Iris pigment epithelial cell (primary cell): ENCODE measurements at places on chromosomes 2 and 18.

GRCh38 chr18:62723666-62724281 is 8.4 kb downstream of the PHLPP1 start:
- no peak for DNase-seq

GRCh38 chr18:49001111-49001510 is 50.3 kb upstream of the SMAD7 start:
- DNase-seq: no peak

- no peak for DNase-seq
These were observed 7.7 kb downstream of the TSHZ1 start for GRCh38 chr18:75218065-75218923.

GRCh38 chr2:44542520-44542919 is 180.8 kb downstream of the CAMKMT start:
- DNase-seq: no peak

- DNase-seq: no peak
These were observed 26.2 kb downstream of the CERS6 start for GRCh38 chr2:168482269-168482668.

DNA sequence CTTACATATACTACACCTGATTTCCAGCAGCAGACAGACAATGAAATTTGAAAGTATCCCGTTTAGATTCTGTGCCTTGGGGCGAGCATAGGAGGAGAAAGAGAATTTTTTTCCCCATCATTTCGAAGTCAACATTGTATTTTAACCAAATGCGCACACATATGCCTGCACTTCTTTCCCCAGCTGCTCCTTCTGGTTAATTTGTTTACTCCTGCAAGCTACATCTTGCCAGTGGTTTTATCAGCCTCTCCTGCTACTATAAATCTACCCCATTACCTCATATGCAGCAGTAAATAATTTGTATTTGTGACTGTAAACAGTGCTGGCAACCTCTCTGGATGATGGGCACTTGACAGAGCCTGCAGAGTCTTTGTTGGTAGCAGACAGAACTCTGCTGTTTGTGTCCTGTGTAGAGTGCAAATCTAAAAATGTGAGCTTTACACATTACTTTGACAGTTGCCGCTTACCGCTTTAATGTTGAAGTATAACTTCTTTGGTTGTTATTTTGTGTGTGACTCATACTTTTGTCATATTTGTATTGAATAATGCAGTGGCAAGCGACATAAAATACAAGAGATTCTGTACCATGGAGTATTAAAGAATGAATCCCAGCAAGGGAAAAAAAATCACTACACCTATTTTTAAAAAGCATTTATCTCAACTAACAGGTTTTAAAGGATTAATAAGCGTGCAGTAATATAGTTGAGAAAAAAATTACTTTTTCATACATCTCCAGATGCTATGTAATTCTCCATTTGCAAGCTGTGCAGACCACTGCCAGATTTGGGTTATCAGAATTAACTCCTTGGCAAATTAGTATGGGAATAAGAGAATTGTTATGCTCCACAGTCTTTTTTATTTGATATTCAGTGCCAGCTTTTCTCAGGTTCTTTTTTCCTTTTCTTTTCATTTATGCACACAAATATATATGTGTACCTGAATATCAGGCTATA is 536.8 kb downstream of the XIRP2 start:
- no peak for DNase-seq

DNA sequence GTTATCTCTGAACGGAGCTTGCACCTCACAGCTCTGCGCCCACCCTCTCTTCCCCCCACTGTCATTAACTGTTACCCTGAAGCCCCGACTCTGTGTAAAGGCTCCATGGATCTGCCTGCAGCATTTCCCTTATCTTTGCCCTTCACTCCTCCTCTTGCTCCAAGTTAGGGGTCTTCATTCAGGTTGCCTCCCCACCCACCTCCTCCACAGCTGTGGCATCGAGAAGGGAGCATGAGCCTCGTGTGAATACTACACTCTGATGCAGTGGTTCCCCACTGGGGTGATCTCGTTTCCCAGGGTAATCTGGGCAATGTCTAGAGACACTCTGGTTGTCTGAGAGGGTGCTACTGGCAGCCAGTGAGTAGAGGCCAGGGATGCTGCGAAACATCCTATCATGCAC is 51.4 kb downstream of the REEP1 start:
- no peak for DNase-seq

GRCh38 chr2:108594982-108595464 is 60.8 kb downstream of the LIMS1 start:
- peak; percentile 92 for DNase-seq

GRCh38 chr2:407630-408029 is 119.7 kb upstream of the ALKAL2 start:
- no peak for DNase-seq

DNA sequence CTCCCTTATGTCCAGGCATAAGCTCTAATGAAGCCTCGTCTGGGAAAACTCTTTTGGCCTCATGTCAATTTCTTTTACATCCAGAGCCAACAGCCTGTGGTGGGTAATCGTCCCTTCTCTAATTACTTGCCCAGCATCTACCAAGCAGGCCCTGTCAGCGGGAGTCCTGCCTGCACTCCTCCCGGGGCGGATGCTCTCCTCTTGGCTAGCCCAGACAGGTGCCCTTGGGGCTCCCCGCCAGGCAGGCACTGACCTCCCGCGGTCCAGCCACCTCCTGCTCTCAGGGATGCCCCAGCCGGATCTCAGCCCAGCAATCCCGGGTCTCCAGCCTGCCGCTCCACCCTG is 74.2 kb downstream of the NCAPH start:
- DNase-seq: no peak

GRCh38 chr2:29066997-29067605 is 7.2 kb downstream of the PCARE start:
- DNase-seq: peak; percentile 17

DNA sequence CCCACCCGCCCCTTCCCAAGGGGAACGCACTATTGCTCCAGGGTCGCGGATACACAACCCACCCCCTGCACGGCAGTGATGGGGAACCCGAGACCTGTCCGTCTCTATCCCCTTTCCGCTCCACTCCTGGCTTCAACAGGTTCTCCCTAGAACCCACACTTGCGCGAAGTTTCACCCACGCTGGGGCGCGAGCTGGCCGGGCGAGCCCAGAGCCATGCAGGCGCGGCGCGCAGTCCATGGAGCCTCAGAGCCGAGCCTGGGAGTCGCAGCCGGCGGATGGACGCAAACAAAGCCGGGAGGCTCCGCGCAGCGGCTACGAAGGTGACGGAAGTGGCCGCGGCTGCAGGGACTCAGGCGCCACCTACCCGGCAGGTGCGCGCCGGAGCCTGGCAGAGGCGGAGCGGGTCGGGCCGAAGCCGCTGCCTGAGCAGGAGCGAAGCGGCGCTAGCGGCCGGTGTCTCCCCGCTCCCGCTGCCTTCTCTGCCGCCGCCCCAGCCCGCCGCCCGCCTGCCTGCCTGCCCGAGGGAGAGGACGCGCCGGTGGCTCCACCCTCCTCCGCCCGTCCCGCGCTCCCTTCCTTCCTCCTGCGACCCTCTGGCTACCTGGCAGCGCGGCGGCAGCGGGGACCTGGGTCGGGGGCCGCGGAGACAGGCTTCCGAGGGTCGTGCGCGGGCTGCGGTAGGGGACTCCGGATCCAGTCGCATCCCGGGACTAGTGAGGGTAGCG is 14.0 kb downstream of the ALPG start:
- DNase-seq: peak; percentile 22

GRCh38 chr18:34767601-34768027 is 57.5 kb downstream of the DTNA start:
- peak; percentile 91 for DNase-seq

- no peak for DNase-seq
These were observed 719.4 kb downstream of the SOCS6 start for GRCh38 chr18:71008257-71008656.

- no peak for DNase-seq
These were observed 657.2 kb downstream of the IRS1 start for GRCh38 chr2:226142463-226142862.

DNA sequence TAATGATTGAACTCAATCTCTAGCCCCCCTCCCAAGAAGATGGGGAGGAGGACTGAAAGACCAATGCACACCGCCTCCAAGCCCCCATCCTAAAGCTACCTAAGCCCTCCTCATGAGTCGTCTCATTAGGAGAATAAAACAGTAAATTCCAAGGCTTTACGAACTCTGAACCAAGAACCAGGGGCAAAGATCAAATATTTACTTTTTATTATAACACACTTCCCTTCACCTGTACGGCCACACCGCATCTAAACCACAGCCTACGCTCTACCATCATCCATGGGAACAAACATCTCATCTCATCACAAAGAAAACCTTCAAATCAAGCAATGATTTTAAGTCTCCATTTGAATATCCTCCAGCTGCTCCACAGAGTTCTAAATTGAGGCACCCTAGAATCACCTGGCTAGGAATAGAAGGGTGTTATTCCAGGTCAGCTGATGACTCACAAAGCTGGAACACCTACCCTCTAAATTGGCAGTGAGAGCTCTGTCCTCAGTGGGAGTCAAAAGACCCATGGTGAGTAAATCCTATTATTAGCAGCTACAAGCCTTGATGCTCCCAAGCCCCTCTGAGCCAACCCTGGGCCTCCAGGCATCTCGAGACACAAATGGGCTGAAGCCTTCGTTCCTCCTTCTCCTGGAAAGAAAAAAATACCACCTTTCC is 45.6 kb upstream of the BZW1 start:
- DNase-seq: no peak

GRCh38 chr2:26581266-26581990 is 59.7 kb downstream of the CIB4 start:
- no peak for DNase-seq

GRCh38 chr2:178320011-178320585 is 125.8 kb downstream of the OSBPL6 start:
- no peak for DNase-seq

- DNase-seq: no peak
These were observed 54.6 kb downstream of the DCC start for GRCh38 chr18:52394602-52395001.

DNA sequence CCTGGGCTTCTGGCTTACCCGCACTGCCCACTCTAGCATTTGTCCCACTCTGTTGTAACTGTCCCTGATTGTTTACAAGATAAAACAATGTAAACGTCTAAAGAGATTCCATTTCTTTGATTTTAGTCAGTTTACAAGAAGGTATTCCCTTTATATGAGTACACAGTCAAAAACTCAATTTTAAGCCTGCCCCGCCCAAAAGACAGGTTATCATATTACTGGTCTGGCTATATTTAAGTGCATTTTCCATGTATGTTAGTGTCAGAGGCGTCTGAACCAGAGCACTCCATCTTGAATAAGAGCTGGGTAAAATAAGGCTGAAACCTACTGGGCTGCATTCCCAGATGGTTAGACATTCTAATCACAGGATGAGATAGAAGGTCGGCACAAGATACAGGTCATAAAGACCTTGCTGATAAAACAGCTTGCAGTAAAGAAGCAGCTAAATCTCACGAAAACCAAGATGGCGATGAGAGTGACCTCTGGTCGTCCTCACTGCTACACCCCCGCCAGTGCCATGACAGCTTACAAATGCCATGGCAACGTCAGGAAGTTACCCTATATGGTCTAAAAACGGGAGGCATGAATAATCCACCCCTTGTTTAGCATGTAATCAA is 15.0 kb downstream of the GPR45 start:
- peak; percentile 50 for DNase-seq

DNA sequence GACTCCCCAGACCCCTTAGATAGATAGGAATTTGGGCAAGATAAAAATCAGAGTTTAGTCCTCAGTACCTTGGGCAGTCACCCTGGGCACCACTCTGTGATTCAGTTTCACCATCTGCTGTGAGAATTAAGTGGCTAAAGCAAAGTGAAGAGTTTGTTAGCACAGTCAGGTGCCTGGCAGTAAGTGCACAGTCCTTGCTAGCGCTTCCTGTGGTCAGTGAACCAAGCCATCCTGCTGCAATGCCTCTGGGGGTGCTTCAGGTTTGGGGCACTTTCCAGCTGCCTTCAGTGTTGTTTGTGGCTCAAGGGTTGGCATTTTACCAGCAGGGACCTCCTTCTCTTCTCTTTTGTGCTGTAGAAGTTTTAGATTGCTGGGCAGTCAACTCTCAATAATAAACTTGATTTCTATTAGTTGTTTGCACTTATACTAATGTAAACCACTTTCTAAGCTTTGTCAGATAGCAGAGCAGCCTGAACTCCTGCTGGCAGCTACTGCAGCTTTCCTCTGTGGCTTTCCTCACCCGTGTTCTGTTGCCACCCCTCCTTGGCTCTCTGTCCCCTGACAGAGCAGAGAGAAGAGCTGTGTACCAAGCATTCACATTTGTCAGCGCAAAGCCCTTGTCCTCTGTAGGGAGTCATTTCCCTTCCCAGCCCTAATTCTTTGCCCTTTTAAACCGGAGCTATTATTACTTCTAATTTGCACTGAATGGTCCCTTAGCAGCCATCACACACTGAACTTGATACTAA is 48.4 kb upstream of the RMP24 start:
- DNase-seq: no peak

- DNase-seq: no peak
These were observed 328 bp upstream of the PASK start for GRCh38 chr2:241149675-241149924.

DNA sequence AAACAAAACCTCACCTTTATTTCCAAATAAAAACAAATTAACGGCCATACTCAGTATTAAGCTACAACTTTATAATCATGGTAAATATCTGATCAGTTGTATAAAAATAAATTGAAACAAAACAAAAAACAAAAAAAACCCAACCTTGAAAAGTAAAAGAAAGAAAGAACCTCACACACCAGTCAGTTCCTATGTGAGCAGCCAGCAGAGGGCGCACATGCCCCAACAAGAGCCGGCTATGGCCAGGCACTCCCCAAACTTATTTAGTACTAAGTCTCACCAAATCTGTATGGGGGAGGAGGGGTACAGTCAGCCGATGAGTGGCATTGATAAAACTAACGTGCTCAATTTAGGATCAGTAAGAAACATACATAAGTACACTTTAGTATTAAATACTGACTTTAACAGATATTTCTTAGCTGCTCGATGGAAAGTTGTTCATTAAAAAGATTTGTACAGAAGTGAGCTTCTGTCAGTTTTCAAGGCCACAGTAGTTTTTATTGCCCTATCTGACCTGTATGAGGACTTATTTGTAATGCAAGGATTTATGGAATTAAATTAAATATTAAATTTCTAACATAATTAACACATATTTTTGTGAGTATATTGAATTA is 172.6 kb downstream of the TCF4 start:
- peak; percentile 86 for DNase-seq

- peak; percentile 34 for DNase-seq
These were observed 1612.6 kb upstream of the NXPH2 start for GRCh38 chr2:140392824-140393223.

DNA sequence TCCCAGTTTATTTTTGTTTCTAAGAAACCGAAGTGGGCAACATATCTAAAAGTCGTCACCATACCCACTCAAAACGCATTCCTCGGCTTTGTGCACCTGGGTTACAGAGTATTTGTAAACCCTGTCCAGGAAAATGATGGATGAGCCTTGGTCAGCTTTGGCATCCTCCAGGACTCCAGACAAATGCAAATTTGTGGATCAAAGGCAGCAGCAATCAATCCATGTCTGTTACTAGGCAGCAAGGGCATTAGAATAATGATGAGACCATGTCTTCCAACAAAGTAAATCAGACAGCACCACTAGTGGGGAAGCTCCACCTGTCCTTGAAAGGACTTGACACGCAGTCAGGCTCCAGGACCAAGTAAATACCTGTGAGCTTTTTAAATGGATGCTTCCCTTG is 672.6 kb upstream of the GYPC start:
- no peak for DNase-seq

- peak; percentile 66 for DNase-seq
These were observed 98.9 kb upstream of the GLS start for GRCh38 chr2:190781604-190782198.

- DNase-seq: peak; percentile 94
These were observed 57.2 kb downstream of the CALCRL start for GRCh38 chr2:187390891-187391290.

GRCh38 chr18:43735570-43735969 is 458.3 kb upstream of the SYT4 start:
- no peak for DNase-seq
